Osteocyte (in vitro differentiated cells): ENCODE measurements at places on chromosomes 13 and 19.
A peak's percentile ranks its signal among the peaks of the same experiment; 100 is the strongest.

GRCh38 chr13:54337540-54337939 is 1308.9 kb downstream of the OLFM4 start:
- H3K27me3 ChIP-seq, result no peaks in the 10 kb centered on the region
- no peaks in the 10 kb centered on the region for H3K4me1 ChIP-seq
- H3K4me3 ChIP-seq, result no peak overlapping the region
- H3K36me3 ChIP-seq, result no peaks in the 10 kb centered on the region
- no peak for DNase-seq

- no peak for DNase-seq
- no peaks in the 10 kb centered on the region for H3K36me3 ChIP-seq
- H3K27me3 ChIP-seq, result no peaks in the 10 kb centered on the region
- peaks cover 24% of the 10 kb centered on the region for H3K4me1 ChIP-seq
- no peak overlapping the region for H3K27ac ChIP-seq
Measured at GRCh38 chr13:30032263-30032662, 181.8 kb upstream of the UBL3 start.

GRCh38 chr13:111485491-111486250 is 165.2 kb downstream of the TEX29 start:
- H3K4me1 ChIP-seq, result no peaks in the 10 kb centered on the region
- H3K27me3 ChIP-seq, result no peaks in the 10 kb centered on the region
- DNase-seq, result peak; percentile 80
- H3K36me3 ChIP-seq, result no peaks in the 10 kb centered on the region

DNA sequence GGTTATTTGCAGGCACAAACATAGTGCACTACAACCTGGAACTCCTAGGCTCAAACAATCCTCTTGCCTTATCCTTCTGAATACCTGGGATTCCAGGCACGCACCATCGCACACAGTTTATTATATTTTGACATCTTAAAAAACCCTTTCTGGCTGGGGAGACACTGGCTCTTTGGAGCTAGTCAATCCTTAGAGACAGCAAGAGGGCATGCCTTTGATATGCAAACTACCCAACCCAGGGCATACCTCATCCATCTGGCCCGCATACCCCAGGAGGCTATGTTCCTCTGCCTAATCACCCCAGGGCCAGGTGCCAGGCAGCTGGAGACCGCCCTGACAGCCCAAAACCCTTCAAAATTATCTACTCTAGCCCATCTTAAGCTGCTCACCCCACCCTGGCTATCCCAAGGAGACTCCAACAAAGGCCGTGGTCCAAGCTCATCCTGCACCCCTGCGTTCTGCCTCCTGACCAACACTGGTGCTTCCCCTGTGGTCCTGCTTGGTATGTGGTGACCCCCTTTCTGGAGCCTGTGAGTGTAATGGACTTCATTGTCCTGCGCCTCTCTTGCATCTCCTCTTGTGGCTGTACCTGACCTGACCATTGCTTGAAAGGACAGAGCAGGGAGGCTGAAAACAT is 86.4 kb downstream of the RGCC start:
- DNase-seq, result no peak
- H3K36me3 ChIP-seq, result no peaks in the 10 kb centered on the region
- H3K27me3 ChIP-seq, result peaks cover 12% of the 10 kb centered on the region
- H3K4me3 ChIP-seq, result no peak overlapping the region
- no peak overlapping the region for H3K27ac ChIP-seq
- peaks cover 15% of the 10 kb centered on the region for H3K4me1 ChIP-seq

GRCh38 chr13:79126706-79127105 is 279.3 kb downstream of the RBM26 start:
- no peak for DNase-seq
- H3K27ac ChIP-seq, result no peak overlapping the region
- no peaks in the 10 kb centered on the region for H3K4me1 ChIP-seq
- H3K36me3 ChIP-seq, result no peaks in the 10 kb centered on the region

DNA sequence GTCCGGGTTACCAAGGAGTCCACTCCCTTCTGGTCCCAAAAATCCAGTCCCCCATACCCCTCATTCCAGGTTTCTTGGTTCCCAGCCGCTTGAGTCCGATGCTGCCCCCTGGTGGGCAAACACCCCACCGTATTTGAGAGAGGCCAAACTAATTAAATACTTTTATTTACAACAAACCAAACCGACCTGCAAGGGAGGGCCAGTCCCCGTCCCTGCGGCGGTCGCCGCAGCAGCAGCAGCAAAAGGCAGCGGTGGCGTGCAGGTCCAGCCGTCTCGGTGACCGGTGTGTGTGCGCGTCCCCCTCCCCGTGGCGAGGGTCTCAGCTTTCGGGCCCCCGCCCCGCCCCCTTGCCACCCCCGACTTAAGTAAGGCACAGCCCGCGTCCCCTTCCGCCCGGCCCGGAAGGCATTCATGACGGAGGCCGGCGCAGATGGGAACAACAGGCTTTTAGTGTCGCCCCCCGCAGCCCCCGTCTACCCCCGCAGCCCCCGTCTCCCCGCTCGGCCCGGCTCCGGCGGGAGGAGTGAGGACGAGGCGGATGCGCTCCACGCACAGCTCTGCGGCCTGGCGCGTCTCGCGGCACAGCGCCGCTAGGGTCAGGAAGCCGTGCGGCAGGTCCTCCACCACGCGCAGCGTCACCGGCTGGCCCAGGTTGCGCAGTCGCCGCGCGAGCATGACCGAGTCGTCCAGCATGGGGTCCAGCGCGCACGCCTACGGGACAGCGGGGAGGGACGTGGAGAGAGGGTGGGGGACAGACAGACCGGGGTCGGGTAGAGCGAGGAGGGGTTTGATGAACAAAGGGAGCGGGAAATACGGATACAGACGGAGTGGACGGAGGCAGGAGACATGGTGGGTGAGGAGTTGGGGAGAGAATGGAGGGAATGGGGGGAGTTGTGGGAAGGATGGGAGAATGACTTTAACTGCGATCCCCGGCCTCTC is 11.5 kb upstream of the CNFN start:
- H3K4me3 ChIP-seq, result peak overlapping the region; percentile 79
- DNase-seq, result peak; percentile 93
- H3K27me3 ChIP-seq, result no peaks in the 10 kb centered on the region
- H3K27ac ChIP-seq, result peak overlapping the region; percentile 54
- H3K36me3 ChIP-seq, result no peaks in the 10 kb centered on the region

- peaks cover 23% of the 10 kb centered on the region for H3K4me1 ChIP-seq
- H3K27me3 ChIP-seq, result no peaks in the 10 kb centered on the region
Measured at GRCh38 chr13:25982907-25983306, 68.9 kb downstream of the SHISA2 start.

DNA sequence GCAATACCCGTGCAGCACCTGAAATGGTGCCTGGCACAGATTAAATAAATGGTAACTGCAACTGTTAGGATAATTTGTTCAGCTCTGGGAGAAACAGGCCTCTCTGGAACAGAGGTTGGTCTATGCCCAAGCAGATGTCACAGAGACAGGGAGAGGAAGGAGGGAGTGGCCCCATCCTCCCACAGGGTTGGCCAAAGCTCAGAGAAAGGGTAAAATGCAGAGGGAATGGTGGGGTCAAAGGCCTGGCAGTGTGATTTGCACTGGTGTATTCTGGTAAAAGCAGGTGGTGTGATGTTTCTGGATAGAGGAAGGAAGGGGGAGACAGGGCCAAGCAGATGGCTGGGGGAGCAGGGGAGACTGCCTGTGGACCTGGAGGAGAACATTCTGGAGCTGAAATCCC is 9.4 kb downstream of the ZSCAN22 start:
- no peak overlapping the region for H3K27ac ChIP-seq
- no peak overlapping the region for H3K4me3 ChIP-seq
- no peaks in the 10 kb centered on the region for H3K27me3 ChIP-seq
- no peak for DNase-seq
- no peaks in the 10 kb centered on the region for H3K4me1 ChIP-seq
- H3K36me3 ChIP-seq, result peaks cover 29% of the 10 kb centered on the region

DNA sequence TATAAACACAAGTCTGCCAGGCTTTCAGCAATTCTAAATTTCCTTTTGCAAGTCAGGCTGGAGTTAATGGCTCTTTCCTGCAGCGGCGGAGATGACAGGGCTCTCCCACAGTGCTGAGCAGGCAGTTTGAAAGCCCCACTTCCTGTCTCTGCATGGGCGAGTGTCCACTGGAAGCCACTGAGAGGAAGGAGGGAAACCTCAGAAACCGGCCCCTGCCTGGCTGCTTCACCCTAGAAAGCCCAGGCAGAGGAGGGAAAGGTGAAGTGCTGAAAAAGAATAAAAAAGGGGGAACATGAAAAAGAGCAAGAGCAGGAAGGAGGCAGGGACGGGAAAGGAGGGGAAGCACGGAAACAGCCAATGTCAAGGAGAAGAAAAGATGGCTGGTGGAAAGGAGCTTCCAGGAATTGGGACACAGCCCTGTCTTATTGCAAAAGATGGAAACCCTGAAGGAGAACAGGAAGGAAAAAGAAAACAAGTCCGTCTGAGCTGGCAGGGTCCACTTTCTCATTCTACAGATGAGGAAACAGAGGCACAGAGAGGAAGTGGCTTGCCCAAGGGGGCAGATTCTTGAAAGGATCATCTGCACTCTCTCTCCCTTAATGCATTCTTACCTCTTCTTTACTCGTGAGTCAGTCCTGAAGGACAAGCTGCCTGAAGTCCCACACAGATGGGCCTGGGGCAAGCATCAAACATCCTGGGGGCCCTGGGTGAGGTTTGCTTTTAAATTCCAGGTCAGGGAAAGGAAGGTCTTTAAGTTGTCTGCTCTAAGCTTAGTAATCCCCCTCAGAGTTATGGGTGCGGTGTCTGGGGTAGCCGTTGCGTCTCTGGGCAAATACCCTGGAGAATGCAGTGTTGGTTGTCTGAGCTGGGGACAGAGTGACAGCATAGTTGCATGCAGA is 38.8 kb upstream of the ALOX5AP start:
- peaks cover 14% of the 10 kb centered on the region for H3K27me3 ChIP-seq
- no peak overlapping the region for H3K4me3 ChIP-seq
- no peak for DNase-seq

DNA sequence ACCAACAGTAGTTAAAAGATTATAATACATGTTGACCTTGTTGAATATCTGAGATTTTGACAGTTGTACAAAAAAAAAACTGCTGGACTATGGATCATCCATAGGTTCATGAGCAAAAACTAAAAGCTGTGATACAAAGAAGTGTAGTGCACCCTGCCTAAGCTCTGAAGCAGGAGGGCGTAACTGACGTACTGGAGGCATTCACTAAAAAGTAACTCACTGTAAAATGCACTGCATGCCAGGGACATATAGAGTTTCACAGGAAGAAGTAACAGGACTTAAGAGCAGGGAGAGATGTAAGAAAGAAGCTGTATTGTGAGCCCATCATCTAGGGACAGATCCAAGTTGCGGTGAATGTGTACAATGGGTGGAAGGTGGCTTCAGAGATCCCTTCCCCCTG is 177.9 kb downstream of the IRS2 start:
- DNase-seq, result no peak
- no peaks in the 10 kb centered on the region for H3K27me3 ChIP-seq
- H3K4me1 ChIP-seq, result peaks cover 14% of the 10 kb centered on the region
- H3K4me3 ChIP-seq, result no peak overlapping the region
- no peaks in the 10 kb centered on the region for H3K36me3 ChIP-seq

- H3K36me3 ChIP-seq, result peaks cover 49% of the 10 kb centered on the region
- no peaks in the 10 kb centered on the region for H3K4me1 ChIP-seq
- no peak overlapping the region for H3K4me3 ChIP-seq
- H3K27ac ChIP-seq, result no peak overlapping the region
Measured at GRCh38 chr19:58010507-58010906, 7.9 kb upstream of the ZNF606 start.

DNA sequence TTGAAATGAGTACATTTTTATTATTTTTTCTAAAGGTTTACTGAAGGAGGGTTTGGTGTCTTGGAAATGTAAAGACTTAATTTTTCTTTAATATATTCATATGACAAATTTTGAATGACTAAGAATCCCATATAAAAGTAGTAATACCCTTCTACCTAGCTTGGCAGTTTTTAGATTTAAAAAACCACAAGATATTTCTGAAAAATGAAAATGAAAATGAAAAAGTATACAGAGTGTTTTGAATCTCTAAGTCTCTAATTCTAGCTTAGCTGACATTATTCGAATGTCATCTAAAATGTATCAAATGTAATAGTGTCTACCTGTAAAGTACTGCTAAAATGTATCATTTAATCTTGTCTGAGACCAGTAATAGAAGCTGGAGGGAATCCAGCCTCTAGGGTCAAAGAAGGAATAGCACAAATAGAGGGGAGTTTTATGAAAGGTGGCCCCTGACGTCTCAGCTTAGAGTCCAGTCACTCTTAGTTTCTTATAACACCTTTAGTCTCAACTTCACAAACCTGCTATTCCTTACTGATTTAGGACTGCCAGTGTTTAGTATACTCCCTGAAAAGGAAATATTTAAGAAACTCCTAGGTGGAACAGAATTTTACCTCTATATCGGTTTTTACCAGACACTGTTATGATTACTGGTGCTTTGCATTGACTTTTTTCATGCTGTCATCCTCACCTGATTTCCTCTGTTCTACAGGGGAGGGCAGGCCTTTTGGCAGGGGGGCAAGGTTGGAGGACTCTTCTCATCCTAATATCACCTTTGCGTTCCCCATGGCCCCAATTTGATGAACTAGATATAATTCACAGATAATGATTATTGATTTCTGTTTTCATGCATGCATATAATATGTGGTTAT is 16.2 kb upstream of the MIR17HG start:
- no peak overlapping the region for H3K4me3 ChIP-seq
- no peaks in the 10 kb centered on the region for H3K4me1 ChIP-seq
- H3K27ac ChIP-seq, result no peak overlapping the region
- H3K36me3 ChIP-seq, result no peaks in the 10 kb centered on the region
- DNase-seq, result no peak

DNA sequence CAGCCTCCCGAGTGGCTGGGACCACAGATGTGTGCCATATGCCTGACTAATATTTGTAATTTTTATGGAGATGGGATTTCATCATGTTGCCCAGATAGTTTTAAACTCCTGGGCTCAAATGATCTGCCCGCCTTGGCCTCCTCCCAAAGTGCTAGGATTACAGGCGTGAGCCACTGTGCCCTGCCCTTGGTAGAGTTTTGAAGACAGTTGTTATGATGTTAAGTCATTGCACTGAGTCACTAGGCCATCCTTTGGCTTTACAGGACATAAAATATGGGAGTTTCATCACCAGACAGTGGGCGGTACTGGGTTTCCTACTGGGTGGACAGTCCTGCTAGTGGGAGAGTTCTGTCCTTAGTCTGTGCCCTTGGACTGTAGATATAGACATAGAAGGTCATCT is 282.5 kb downstream of the ATP8A2 start:
- H3K4me1 ChIP-seq, result peaks cover 4% of the 10 kb centered on the region
- no peaks in the 10 kb centered on the region for H3K27me3 ChIP-seq
- H3K36me3 ChIP-seq, result no peaks in the 10 kb centered on the region
